ENCODE measurements at places on chromosomes 2 and 18.
A peak's percentile ranks its signal among the peaks of the same experiment; 100 is the strongest.

- no peak for DNase-seq
Observed at GRCh38 chr2:27497288-27497627, 619 bp downstream of the GCKR start.

DNA sequence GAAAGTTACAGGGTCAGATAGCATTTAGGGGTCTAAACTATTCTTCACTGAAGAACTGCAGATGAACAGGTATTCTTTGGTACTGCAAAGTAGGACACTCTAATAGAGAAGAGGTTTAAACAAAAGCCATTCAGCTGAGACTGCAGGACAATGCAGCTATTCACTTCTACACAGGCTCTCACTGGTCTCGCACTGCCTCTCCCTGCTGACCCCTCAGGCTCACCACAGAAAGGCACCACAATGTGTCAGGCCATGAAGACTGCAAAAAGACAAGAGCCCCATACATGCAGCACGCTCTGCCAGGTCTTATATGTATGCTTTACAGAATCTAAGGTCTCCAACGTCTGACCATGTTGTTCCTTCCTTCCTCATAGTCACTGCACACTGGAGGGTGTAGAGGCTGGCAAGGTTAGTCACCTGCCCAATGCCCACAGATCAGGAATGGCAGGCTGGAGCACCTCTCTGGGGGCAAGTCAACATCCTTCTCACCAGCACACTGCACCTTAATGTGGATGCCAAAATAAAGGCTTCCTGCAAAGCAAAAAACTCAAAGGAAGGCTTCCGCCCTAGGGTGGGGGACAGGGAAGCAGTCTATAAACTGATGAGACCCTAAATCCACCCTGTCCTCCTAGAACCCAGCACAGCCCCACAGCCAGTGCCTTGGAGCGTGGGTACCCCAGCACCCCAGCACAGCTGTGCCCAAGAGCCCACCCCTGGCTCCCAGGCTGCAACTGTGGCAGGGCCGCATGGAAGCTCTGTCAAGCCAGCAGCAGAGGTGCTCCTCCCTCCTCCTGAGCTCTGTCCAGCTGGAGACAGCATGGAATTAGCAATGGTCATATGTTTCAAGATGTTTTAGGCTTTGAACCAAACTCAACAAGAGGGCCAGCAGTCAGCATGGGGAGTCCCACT, 10.7 kb upstream of the RNU4ATAC start:
- no peak for DNase-seq

GRCh38 chr2:71157124-71157793, 26.8 kb downstream of the MPHOSPH10 start:
- DNase-seq, result no peak

DNA sequence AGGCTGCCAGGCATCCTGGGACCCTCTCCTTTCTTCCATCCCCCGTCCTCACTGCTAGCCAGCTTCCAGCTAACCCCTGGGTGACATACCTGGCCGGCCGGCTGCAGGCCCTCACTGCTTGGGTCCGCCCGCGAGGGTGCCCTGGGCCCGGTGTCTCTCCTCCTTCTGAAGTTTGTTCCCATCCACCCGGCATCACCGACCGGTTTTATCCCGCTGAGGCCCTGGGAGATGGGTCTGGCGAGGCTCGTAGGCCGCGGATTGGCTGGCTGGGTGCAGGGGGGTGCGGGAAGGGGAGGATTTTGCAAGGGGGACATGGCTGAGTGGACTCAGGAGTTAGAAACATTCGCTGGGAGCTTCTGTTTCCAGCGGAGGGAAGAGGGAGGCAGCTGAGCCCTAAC, at the start of gene PAX8:
Gene PAX8, minus strand, starts transcription at position 180 of the 398 bp plus-strand sequence. CDS start 527 bp downstream, outside the sequence.
- peak; percentile 68 for DNase-seq

DNA sequence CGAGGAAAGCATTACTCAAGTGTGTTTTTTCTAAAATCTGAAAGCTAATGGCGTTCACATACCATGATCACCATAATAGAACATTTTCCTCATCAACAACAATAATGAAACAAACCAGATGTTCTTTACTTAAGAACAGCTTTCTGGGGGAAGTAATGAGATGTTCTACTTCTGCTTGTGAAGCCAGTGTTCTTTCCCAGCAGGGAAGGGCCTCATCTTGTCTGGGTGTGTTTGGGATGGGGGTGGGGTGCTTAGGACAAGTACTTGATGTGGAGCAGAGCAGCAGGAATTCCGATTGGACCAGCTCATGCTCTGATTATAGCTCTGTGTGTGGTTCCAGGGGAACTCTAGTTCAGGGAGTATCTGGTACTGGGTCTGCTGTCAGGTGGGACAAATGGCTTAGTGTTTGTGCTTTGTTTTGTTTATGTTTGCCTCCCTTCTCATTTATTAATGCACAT, 163.0 kb upstream of the NOSTRIN start:
- no peak for DNase-seq

DNA sequence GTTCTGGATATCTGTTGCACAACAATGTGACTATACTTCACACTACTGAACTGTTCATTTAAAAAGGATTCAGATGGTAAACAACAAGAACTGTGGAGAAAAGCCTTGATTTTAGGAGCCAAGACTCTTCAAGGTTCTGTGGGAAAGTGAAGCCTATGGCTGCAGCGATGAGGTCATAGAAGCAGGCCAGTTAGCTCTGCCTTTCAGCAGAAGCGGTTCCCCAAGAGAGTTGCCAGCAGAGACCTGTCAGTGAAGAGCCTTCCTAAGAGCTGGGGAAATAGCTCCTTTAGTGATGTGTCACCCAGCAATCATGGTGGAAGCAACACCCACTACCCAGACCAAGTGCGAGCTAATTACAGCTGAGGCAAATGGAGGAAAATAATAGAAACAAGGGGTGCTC, 346.5 kb upstream of the ETAA1 start:
- no peak for DNase-seq

DNA sequence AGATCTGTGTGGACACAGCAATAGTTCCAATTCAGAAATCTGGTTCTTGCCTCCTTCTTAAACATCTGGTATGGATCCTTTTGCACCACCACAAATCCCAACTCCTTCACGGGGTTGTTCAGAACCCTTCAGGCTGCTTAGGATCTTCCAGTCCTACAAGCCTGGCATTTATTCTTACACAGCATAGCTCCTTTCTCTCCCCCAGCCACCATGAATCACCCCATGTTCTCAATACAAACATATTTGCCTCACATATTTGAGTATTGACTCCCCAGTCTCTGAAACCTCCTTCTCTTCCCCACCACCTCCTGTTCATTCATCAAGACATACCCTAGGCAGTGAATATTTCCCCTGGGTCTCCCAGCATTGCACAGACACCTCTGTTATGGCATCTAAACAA, 155.2 kb downstream of the ALK start:
- DNase-seq, result no peak

DNA sequence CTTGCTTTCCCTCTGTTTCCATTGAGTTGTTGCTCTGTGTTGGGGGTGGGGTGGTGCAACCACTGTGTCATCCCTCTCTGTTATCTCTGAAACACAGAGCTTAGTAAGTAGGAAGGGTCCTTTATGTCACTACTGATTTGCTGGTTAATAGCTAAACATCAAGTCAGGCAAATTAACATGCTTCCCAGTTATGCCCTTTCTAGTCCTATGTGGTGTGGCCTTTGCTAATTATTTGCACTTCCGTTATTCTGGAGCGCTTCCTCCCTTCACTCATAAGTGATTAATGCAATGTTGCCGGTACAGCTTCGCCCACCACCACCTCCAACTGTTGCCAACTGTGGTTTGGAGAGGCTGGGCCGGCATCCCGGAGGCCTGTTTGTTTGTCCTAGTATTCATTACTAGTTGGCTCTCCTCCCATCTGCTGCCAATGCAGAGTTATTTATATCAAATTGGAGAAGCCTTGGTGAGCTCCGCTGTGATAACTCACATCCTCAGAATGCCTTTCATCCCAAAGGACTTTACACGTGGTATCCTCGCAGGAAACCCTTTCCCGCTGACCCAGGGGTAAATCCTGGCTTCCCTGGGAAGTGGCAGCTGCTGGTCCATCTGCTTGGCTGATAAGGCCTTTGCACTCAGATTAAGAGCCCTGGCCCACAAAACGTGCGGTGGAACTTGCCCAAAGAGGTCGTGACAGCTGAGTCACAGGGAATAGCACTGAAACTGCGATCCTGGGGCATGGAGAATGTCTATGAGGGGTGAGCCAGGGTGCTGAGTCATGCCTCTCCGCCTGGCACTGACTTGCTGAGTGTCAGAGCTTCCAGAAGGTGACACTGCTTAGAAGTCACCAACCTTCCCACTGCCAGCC, 72.0 kb upstream of the ZCCHC2 start:
- DNase-seq, result peak; percentile 93

DNA sequence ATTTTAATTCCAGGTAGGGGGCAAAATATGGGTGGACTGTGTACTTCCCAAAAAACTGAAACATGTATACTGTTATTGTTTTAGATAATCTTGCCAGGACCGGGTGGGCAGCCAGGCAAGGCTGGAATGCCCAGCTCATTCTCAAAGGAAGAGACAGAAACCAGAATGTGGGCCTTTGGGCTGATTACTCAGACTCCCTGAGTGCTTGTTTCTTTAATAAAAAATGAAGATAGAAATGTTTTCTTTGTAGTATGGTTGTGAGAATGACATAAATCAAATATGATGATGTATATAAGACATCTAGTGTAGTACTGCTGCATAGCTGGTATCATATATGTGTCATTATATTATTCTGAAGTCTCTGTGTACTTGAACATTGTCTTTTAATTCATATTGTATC, 231.6 kb upstream of the NT5C1B start:
- DNase-seq, result no peak

DNA sequence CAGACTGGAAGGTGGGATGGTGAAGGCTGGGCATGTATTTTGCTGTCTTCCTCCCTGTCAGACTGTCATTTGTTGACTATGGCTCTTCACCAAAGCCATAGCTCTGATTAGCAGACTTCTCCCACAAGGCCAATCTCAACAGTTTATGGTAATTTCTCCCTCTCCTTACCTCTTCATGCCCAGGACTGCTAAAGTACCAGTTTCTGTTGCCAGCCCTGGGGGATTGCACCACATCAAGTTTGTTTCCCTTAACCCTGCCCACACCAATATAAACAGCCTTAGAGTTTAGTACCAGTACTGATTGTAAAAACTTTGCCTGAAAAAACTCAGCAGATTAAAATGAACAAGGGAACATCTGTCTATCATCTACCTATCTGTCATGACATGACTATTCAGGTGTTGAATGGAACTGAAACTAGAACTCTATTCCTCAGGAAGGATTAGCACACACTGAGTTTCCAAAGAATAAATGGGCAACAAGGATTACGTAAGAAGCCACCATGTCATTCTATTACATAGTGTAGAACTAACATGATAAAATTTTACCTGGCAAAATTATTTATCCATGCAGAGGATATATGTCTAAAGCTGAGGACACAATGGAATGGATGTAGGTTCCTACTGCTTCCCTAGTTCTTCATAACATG, 13.7 kb downstream of the FEZ2 start:
- DNase-seq, result no peak

GRCh38 chr2:169448316-169448715, 31.0 kb upstream of the BBS5 start:
- DNase-seq, result no peak

DNA sequence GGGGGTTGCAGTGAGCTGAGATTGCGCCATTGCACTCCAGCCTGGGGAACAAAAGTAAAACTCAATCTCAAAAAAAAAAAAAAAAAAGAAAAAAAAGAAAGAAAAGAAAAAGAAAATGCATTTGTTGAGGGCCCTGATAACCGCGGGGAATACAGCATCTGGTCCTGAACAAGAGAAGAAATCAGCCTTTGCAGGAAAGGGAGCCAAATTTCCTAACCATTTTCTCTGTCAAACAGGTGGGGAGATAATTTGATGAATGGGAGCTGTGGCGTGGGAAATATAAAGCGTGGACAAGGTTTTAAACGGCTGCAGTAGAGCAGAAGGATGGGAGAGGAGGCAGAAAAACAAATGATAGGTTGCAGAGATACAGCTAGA, 864 bp downstream of the E2F6 start:
- no peak for DNase-seq

DNA sequence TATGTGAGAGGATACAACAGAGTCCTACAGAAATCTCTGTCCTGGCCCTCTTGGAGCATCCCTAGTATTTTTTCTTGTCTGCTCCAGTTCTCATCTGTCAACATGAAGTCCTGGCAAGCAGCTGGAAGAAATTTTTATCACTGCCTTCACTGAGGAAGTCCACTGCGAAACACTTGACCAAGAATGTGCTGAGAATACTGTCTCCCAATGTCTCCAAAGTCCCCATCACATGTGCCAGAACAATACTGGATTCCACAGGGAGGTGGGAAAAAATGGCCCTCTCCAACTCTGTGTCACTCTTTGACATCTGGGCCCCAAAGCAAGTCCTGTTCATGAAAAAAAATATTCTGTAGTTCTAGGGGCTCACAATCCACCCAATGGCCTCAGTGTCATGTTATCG, 32.8 kb upstream of the PGAP1 start:
- no peak for DNase-seq

GRCh38 chr18:75083761-75084160, 125.2 kb downstream of the PTGR3 start:
- no peak for DNase-seq

DNA sequence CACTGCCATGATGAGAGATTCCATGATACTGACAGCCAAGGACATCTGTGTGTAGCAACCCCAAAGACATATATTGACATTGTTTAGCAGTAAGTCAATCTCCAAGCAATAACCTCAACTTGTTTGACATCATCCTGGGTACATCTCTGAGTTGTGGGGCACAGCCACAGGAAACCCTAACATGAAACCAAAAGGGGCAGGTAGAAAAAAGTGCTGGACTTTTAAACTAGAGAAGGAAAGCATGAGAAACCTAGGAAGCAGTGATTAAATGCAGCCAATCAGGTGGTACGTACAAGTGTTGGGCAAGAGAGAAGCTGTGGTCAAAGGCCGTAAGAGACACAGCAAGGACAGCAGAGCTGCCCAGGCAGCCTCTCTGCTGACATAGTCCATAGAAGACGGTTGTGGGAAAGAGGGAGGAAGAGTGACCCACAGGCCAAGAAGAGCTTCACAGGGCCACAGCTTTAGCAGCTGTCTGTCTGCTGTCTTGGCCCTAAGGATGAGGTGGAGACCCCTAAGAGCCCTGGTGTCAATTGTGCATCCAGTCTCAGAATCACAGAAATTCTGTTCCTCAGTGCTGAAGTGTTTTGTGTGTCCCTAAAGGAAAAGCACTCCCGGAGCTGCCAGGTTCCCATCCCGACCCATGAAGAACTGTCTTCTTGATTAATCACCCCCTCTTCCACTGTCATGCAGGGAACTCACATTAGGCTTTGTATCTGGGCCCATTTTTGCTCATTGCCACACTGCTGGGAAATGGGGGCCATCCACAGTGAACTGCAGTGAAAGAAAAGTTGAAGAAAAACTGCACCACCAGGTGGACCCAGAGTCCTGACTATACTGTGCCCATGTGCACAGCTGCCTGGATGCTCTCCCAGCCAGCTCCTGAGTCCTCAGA, 25.4 kb upstream of the CHN1 start:
- DNase-seq, result no peak

GRCh38 chr2:176812246-176812775, 400.3 kb upstream of the HNRNPA3 start:
- DNase-seq, result no peak

DNA sequence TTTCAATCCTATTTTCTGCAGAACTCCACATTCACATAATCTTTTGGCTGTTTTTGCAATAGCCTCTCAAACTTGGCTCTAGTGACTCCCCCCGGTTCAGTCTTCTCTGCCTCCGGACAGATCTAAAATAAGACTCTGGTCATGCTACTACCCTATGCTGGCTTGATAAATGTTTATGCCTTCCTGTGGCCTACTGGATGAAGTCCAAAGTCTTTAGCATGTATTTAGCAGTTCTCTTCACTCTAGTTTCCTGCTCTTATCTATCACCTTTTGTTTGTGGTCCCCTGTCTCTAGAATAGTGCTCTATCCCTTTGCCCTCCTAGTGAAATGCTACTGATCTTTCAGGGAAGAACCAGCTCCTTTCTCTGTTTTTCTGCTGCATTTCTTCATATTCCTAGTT, 14.4 kb downstream of the ADCYAP1 start:
- no peak for DNase-seq

- no peak for DNase-seq
Observed at GRCh38 chr2:147860009-147860408, 15.2 kb downstream of the ACVR2A start.

All from posterior vena cava (tissue), 2 donors.